ENCODE measurements at places on chromosomes 5 and 9. TPM values are rescaled to one million over a fixed set of nuclear protein-coding genes. Genes with fewer than 3 reads are reported as not detected.

DNA sequence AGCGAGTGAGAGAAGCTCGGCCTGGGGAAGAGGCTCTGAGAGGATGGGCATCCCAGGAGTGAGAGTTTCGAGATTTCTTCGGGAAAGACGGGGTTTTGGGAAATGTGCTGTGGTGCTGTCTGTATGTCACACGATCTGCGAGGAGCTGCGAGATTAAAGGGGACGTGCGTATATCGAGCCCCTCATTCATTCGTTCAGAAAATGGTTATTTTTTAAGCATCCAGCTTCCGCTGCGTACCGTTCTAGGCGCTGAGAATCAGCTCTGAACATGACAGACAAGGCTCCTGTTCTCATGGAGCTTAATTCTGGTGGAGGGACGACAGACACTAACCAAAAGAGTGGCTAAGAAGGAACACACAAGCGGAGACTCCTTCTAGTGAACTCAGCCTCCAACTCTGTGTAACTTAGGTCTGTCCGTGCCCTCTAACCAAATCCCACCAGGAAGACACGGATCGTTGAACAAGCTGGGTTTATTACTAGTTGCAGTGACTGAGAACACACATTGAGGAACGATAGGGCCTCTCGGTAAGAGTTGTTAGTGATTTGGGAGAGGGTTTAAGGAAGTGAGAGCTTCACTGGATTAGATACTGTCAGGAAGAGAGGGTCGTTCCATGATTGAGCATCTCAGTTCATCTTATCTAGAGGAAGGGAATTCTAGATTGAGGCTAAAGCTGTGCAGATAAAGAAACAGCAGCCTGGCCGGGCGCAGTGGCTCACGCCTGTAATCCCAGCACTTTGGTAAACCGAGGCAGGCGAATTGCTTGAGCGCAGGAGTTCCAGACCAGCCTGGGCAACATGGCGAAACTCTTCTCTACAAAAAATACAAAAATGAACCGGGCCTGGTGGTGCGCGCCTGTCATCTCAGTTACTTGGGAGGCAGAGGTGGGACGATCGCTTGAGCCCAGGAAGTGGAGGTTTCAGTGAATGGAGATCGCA is 1.0 kb upstream of the FBXW11 start:
- no peak for DNase-seq

Gene CTXN3
- not detected for total RNA-seq

- DNase-seq = peak; percentile 43
Observed at GRCh38 chr5:112338681-112339337, 80.3 kb downstream of the EPB41L4A start.

GRCh38 chr5:59317023-59317773 is 576.3 kb downstream of the PDE4D start:
- DNase-seq = peak; percentile 89

GRCh38 chr5:62616615-62617277 is 38.1 kb downstream of the LRRC70 start:
- no peak for DNase-seq

GRCh38 chr9:121818841-121819427 is 167.5 kb downstream of the DAB2IP start:
- no peak for DNase-seq

DNA sequence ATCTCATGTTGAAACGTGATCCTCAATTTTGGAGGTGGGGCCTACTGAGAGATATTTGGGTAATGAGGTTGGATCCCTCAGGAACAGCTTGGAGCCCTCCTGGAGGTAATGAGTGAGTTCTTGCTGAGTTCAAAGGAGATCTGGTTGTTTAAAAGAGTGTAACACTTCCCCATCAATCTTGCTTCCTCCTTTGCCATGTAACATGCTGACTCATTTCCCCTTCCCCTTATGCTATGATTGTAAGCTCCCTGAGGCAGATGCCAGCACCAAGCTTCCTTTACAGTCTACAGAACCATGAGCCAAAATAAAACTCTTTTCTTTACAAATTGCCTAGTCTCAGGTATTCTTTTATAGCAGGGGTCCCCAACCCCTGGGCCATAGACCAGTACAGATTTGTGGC is 352.3 kb downstream of the SLCO4C1 start:
- peak; percentile 12 for DNase-seq

GRCh38 chr9:92720807-92721535 is 43.7 kb downstream of the BICD2 start:
- no peak for DNase-seq

GRCh38 chr5:57175551-57176309 is 1.9 kb downstream of the GPBP1 start:
- DNase-seq = no peak

GRCh38 chr9:3992924-3993323 is 306.9 kb downstream of the GLIS3 start:
- DNase-seq = no peak

- DNase-seq = no peak
Observed at GRCh38 chr9:115142517-115143270, 24.7 kb upstream of the TNC start.

- no peak for DNase-seq
Observed at GRCh38 chr5:169721771-169722170, 84.7 kb downstream of the DOCK2 start.

- DNase-seq = no peak
Observed at GRCh38 chr5:7464182-7464581, 68.2 kb downstream of the ADCY2 start.

Gene UNC5A
- 1.6 TPM for total RNA-seq

DNA sequence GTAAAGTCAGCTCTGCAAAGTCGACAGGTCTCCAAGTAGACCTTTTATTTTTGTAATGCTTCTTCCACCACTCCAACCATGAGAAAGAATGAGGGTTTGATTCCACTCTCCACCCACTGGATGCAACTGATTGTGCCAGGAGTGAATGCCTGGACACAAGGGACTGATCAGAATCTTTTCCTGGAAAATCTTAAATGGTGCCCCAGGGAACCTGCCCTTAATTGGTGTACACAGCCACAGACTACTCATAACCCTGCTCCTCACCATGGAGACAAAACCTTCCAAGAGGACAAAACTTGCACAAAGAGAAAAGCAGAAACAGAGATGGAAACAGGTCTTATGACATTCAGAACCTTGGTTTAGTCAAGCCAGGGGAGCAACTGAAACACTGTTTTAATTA is 208.6 kb upstream of the BRINP1 start:
- no peak for DNase-seq

DNA sequence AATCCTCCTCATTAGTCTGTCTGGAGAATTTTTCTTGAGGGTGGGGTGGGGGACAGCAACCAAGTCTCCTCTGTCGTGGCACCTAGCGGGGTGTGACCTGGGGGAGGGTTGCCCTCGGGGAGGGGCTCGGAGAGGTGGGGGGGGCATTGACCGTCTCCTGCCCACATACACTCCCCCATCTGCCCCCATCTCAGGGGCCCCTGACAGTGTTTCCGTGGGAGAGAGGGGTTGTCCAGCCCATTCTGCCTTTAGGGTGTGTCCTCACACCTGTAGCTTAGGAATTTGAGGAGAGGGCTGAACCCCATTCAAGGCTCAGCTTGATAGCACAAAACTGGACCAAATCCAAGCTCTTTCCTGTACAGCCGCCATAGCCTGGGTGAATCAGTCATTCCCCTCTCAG is 5.9 kb upstream of the CXXC5 start:
- DNase-seq = no peak

Data from H4 (cell line).